ENCODE measurements at places on chromosomes 6 and 20.

DNA sequence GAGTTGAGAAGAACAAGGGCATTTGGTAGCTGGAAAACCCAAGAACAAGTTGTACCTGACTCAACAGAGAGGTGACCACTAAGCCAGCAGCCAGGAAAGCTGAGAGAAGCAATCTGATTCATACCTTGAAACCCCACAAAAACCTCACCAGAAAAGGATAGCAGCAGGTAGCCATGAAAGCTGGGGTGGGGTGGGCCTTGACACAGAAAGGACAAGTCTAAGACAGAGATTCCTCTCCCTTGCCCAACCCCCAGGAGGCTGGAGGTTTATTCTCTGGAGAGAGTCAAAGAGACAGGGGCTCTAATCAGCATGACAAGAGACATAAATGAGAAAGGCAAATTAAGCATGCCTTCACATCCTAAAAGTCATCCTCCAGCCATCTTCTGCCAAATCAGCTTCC is 151.7 kb upstream of the DST start:
- DNase-seq: no peak

DNA sequence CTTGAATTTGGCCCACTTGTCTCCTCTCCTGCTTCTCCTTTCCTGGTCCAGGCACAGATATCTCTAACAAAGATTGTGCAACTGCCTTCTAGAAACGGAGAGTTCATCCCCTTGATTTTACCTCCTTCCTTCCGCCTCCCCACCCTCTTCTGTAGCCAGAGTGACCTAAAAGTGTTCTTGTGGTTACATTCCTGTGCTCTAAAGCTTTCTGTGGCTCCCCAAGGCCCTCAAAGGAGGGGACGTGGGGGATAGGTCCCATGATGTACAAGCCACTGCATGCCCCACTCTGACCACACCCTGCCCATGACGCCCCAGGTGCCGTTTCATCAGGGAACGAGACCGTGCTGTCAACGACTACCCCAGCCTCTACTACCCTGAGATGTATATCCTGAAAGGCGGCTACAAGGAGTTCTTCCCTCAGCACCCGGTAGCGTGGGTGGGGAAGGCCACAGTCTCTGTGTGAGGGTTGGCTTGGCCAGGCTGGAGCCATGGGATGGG is 8.2 kb downstream of the CDC25B start:
- DNase-seq: no peak

DNA sequence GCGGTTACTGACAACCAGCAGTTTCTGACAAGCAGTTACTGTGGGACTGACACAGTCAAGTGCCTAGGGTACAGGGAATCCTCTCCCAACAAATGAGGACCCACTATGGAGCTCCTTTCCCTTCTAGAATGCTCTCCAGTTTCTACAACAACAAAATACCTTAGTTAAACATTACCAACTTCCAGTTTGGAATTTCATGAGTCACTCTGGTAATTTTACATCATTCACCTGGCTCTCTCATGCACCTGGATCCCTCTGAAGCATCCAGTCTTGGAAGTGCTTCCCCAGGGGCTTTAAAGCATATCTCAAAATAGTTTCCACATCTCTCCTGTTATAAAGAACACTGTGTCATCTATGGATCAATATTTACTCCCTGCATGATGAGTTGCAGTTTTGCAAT is 286.7 kb upstream of the SPTLC3 start:
- DNase-seq: no peak

DNA sequence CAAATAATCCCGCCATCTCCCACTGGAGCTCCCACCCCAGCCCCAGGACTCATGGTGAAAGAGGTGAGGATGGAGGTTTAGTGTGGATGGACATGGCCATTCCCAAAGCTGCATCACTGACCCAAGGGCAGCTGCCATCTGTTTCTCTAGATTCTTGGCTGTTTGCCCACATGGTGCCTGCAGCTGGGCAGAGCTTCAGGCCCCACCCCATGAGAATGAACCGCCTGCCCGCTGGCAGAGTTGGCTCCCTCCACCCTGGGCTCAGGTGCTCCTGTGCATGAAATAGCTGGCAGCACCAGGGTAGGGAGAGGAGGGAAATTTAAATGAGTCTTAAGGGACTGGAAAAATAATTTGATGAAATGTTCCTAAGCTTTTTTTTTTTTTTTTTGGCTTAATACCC is 17.4 kb downstream of the SCML4 start:
- DNase-seq: no peak

DNA sequence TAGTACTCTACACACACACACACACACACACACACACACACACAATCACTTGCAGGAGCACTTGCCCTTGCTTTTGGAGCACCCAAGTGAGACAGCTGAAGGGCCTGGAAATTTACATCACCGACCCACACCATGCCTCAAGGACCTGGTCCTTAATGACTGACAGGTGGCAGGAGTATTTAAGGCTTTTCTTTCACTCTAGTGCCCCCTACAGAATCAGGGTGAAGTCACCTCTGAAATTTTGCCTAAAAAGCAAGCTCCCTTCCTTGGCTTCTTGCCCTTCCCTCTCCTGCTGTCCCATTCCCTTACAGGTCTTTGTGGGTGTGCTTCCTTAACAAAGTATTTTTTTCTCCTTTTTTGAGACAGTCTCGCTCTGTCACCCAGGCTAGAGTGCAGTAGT is 353.5 kb upstream of the IRAK1BP1 start:
- DNase-seq: no peak

- no peak for DNase-seq
Measured at GRCh38 chr20:39111359-39112177, 149.4 kb downstream of the DHX35 start.

DNA sequence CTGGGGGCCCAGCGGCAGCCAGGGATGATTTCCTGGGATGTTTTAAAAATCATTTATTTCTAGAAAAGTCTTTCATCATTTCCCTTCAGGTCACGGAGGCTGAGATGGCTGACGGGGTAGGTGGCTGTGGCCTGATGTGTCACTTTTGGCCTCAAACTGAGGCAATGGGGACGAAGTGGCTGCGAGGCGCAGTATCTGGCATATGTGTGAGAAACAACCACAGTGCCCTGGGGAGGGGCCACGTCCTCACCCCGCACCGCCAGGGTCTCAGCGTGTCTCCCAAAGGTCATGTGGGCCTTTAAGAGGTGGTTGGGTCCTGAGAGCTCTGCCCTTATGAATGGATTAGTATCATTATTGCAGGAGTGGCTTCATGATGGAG is 120.0 kb downstream of the CEBPB start:
- peak; percentile 38 for DNase-seq

DNA sequence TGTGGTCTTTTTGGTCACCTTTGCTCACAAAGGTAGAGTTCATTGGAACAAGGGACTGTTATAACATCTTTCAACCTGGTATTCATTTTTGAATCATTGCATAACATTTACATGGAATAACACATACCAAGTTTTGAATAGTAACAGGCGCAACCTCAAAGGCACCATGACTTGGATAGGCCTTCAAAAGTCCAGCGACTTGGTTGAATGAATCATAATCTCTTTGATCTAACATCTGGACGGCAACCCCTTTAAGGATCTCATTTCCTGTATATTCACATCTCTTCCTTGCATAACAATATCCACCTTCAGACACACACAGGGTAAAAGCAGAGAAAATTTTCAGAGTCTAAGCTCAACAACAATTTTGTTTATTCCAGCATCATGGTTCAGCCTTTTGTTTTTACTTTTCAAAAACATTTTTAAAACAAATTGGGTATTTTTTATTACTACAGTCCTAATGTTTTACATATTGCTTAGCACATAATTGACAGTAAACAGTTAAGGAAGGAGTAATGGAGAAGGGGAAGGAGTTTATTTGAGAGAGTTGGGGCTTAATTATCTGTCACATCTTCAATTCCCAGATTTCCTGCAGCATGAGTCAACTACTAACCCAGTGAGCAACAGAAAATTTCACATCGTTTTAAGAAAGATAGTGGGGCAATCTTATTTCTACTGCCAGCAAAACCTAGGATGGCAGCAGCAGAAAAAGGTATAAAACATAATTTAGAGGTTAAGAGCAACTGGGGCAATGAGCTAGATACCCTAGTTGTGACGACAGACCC is 41.8 kb upstream of the F13A1 start:
- no peak for DNase-seq

DNA sequence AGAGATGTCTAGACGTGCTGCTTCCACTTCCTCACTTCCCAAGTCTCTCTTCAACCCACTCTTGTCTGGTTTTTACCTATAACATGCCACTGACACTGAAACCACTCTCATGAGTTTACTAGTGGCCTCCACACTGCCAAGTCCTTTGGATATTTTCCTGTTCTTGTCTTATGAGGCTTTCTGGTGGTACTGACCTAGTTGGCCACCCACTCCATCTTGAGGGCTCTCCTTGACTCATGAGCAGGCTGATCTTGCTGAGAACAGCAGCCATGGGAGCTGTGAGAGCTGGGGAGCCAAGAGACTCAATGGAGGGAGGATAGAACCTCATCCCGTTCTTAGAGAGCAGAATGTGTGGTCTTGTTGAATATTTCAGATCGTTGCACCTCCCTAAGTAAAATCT is 283.4 kb upstream of the PRDM1 start:
- DNase-seq: no peak

DNA sequence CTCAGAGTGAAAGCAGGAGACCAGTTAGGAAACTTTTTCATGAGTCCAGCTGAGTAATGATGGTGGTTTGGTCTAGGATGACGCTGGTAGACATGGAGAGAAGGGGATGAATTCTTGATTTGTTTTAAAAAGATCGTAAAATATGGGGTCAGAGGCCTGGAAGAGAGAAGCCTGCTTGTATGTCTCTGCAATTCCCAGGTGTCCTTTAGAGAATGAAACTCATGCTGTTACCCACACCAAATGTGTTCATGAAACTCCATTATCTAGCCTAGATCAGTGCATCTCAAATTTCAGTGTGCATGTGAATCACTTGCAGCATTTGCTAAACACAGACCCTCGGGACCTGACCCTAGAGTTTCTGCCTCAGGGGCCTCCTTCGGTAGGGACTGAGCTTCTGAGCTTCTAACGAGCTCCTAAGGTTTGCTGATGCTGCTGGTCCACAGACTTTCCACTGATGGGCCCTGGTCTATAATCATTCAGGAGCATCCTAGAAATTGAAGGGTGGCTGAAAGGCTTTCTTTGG is 302.0 kb upstream of the PLCB4 start:
- DNase-seq: no peak

GRCh38 chr6:142302421-142303175 is 791 bp downstream of the ADGRG6 start:
- DNase-seq: no peak

- DNase-seq: no peak
Measured at GRCh38 chr6:85756982-85757381, 114.3 kb upstream of the SYNCRIP start.

DNA sequence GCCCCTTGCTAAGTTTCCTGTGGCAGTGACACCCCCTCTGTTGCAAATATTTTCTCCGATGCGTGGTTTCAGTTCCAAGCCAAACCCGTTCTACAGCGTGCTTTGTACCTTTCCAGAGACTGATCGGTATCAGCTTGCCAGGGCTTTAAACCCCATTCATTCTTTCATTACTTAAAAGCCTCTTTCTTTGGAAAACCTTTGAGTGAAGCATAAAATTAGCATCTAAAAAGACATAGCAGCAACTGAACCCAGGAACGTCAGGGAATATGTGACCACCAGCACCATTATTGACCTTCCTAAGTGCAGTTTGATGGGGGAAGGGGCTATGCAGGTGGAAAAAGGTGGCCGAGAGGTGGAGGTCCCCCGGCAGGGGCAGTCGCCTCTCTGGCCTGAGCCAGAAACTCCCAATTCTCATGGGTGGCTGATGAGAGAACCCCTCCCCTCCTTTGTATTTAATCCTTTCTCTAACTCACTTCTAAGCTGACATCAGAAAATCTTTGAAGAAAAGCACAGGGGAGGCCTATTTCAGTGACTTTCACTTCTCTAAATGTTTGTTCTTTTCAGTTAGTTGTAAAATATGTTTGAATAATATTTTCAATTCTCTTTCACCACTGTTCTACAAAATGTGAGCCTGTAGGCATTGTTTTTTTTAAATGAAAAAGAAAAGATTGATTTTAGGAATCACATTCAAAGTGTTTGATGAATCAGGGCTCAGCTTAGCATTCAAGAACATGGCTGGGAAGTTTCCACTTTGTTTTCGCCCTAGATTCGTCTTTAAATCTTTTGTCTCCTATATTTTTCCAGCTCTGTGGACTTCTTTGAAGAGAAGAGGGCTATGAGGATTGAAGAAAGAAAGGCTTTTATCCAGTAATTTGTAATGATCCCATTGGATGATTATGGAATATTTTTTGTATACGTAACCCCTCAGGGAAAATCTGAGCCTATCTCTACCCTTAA is 89.2 kb downstream of the RSPH3 start:
- peak; percentile 46 for DNase-seq

DNA sequence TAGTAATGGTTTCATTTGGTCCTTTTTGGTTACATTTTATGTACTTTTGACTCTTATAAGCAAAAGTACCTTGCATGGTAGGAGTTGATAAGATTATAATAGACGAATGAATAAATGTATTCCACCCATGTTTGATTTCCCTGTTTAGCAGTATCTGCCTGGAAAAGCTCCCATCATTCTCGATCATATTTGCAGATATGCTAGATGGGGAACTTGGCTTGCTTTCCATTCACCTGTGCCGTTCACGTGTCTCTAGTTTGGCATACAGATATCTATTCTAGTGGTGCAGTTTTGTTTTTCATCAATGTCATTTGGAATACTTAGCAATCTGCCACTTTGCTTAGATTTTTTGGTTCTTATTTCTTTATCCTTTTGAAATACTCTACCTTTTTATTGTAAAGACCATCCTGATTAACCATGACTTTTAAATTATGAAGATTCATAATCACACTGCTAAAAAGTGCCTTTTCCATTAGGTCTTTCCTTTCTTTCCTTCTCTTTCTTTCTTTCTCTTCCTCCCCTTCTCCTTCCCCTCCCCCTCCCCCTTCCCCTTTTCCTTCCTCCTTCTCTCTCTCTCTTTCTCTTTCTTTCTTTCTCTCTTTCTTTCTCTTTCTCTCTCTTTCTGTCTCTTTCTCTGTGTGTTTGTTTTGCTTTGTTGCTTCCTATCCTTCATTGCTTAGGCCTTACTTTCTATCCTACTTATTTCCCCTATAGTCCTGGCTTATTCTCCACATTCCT is 40.4 kb downstream of the ANKS1A start:
- no peak for DNase-seq

DNA sequence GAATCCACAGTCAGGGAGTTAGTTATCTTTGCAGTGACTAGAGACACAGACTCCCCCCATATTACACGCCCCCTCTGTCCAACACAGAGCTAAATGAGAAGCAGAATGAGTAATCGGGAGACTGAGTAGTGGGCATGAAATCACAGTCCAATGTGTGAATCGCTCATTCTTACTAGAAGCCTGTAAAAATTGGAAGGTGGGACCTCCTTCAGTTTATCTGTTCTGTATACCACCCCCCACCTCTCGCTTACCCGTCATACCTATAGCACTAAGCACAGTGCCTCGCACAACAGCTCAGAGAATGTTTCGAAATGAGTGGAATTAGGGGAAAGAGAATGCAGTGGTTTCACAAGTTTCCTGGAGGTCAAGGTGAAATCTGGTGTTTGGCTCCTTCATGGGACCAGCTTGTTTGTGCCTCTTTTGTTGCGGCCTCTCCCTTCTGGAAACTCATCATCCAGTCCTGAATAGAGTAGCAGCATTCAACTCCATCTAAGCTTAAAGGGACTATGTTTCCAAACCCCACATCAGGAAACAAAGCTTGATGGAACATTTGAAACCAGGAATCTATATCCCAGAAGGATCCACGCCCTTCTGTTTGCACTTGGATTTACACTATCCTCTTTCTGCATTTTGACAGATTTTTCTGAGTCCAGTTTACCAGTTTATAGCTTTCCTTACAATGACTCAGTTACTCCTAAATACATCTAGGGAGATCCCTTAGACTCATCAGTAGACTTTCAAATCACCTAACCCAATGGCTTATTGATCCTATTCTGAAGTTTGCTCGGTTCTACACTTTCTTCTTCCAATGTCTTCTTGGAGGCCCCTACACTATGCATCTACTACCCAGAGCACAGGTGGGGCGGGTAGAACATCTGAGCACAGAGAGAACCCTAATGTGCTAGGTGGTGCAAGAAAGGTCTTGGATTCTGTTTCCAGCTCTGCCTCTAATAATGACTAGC is 59.2 kb upstream of the PIM1 start:
- DNase-seq: peak; percentile 62
